ENCODE measurements at places on chromosomes 3 and 15.

DNA sequence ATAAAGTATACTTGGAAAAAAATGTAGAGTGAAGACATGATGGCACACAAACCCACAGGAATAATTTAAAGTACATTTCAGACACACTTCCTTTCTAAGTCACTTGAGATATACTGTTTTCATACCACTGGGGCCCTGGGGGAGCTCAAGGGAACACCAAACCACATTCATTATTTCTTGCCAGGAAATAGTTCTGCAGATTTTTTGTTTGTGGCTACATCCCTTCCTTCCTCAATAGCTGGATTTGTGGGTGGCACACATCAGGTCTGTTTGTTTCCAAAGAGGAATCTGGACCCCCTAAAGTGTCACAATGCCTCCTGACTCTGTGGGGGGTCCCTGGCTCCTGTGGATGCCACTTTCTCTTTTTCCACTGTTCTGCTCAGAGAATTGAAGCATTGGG is 153.5 kb upstream of the COL8A1 start:
- peak; percentile 91 for DNase-seq

DNA sequence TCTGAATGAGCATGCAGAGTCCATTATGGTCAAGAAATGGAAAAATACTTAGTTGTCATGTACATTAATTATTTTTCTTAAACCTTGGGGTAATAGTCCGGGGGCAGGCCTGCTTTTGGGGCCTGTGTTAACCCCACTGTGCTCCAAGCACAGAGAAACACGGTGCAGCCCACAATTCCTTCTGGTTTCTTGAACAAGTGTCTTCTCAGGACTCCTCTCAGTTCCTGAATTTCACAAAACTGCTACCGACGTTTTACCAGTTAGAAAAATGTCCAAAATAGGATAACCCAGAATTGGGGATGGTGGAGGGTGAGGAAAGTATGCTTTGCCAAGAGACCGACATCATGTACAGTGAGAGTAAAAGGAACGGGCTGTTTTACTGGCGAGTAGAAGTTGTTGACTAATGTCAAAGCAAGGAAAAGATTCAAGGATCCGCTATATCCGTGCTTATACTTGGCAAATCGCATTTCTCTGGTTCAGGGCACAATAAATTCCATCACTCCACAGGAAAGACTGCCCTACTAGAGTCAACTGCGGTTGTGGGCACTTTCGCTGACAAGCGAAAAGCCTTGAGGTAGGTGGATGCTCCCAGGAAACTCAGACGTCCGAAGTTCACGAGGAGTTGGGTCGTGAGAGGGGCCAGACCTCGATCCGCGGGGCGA is 495 bp upstream of the NXPE3 start:
- DNase-seq: peak; percentile 41

DNA sequence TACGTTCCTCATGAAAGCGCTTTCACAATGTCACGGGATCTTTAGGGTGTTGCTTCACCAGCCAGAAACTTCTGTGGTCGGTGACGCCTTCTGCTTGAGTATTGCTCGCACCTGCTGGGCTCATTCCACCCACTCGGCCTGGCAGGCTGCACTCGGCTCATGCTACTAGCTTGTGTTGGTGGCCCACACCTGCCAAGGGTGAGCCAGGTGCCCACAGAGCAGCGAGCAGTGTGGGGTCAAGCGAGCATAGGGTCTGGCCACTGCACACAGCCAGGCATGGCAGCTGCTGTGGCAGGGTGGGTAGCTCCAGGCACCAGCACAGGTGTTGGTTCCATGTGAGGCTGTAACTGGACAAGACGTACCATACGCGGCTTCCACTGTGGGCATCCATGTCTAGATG is 202.9 kb upstream of the CADM2 start:
- peak; percentile 82 for DNase-seq

GRCh38 chr3:181880331-181880730 is 168.6 kb downstream of the SOX2 start:
- no peak for DNase-seq

GRCh38 chr3:194852831-194853508 is 167.3 kb downstream of the FAM43A start:
- DNase-seq: no peak

GRCh38 chr15:27741226-27741860 is 357.8 kb downstream of the OCA2 start:
- DNase-seq: no peak

DNA sequence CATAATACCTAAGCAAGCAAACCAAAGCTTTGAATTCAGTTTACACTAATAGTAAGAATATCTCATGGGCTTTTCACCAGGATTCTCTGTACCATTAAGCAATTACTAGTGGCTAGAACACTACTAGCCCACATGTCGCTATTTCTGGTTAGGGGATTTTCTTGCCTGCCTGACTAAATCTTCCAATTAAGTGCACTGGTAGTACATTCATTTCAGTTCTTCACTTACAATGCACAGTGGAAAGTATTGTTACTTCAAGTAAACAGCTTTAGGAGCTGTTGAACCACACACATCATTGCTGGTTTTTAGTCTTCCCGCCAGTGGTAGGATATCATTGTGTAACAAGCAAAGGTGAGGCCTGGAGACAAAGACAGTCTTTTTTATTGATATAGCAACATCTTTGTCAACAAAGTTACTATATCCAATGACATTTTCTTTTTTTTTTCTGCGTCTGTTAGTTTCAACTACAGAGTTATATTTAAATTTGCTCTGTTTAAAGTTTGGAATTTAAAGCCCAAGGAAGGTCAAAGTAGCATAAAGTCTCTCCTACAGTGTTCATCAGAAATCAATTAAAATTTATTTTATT is 826.8 kb upstream of the NR2F2 start:
- DNase-seq: no peak

- DNase-seq: peak; percentile 51
Observed at GRCh38 chr15:28123408-28124023, 24.4 kb upstream of the OCA2 start.

- no peak for DNase-seq
Observed at GRCh38 chr3:197521277-197522182, 34.2 kb downstream of the BDH1 start.

- no peak for DNase-seq
Observed at GRCh38 chr3:988785-989184, 104.0 kb upstream of the CNTN6 start.

GRCh38 chr15:55741833-55742497 is 987 bp downstream of the PRTG start:
- DNase-seq: no peak

- DNase-seq: no peak
Observed at GRCh38 chr3:176632925-176633324, 564.4 kb downstream of the TBL1XR1 start.

GRCh38 chr3:188021502-188022040 is 132.4 kb upstream of the LPP start:
- no peak for DNase-seq

GRCh38 chr3:39178553-39178952 is 13.8 kb downstream of the XIRP1 start:
- no peak for DNase-seq

DNA sequence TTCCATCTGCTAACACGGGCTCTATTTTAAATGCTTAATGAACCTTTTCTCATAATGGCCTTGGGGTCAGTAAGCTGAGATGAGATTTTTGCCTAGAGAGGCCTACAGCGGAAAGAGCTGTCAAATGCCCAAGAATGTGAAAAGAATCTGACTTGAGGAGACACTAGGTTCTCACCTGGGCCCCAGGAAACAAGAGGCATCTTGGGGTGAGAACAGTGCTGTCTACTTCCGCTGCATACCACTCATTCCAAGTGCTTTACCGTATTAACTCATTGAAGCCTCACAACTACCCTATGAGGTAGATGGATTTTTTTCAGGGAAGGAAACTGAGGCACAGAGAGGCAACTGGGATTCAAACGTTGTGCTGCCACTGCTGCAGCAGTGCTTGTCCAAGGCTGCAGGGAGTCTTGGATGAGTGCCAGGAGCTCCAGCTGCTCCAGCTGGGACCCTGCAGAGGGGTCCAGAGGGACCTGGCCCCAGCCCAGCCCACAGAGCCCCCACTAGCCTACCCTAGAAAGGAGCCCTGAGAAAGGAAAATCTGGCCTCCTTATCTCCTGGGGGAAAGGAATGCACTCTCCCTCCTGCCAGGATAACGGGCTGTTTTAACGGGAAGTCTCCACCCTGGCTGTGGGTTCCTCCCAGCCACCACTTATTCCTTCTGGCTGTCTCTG is 68.4 kb downstream of the SLC12A8 start:
- DNase-seq: no peak

GRCh38 chr3:143155756-143156155 is 36.2 kb downstream of the CHST2 start:
- DNase-seq: no peak

DNA sequence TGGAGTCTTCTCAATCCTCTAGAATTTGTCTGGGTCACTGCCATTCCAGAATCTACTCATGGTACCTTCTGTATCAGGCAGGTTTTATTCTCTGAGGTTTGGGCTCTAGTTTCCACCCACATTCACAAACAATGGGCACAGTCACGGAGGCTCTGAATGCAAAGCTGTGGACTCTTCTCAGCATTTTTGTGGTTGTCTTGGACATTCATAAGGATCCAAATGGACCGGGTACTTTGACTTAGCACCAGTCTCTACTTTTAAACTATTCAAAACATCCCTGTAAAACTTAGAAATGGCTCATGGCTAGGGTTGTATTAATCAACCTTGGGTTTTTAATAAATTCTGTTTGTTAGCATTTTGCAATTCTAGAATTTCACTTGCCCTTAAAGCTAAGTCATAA is 277.9 kb upstream of the THBS1 start:
- DNase-seq: no peak

DNA sequence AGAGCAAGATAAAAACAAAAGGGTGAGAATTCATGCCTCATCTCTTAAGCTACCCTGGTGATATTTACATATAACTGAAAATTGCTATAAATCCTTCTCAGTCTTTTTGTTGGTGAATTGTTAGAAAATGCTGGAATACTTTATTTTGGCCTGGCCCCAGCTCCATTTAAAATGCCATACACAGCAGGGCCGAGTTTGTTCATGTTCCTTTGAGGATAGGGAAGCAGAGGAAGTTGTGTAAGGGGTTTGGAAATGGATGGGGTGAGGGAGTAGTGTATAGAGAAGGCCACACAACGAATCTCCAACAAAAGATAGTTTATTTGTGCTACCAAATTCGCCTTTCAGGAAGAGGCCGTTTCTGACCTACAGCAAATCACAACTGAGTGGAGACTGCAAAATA is 78.6 kb upstream of the ADAMTS9 start:
- no peak for DNase-seq

GRCh38 chr15:54644796-54645195 is 551.9 kb downstream of the RSL24D1 start:
- no peak for DNase-seq

DNA sequence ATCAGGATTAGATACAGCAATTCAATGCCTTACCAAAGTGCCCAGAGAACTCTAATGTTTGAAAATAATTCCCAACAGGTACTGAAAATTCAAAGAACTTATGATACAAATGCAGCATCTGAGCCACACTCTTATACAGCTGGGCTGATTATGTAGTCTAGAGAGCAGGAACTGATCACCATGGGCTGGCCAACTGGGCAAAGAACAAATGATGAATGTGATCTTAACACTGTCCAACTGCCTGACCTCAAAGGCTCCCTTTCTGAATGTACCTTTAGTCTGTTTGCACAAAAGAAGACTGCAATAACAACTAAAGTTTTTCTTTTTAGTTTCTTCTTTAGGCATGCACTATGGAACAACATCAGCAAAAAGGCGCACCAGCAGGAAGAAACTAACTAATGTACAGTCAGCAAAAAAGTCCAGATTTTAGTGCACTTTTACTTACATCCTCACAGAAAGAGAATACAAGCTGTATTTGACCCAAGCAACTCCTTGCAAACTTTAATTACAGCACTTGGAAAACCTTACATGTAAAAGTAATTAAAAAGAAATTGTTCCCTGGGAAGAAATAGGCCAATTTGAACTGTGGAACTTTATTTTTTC is 1095.1 kb downstream of the IGSF11 start:
- DNase-seq: no peak

- DNase-seq: no peak
Observed at GRCh38 chr3:34020170-34020569, 221.7 kb downstream of the PDCD6IP start.

- DNase-seq: peak; percentile 49
Observed at GRCh38 chr15:60395276-60396011, 2.3 kb downstream of the ANXA2 start.

DNA sequence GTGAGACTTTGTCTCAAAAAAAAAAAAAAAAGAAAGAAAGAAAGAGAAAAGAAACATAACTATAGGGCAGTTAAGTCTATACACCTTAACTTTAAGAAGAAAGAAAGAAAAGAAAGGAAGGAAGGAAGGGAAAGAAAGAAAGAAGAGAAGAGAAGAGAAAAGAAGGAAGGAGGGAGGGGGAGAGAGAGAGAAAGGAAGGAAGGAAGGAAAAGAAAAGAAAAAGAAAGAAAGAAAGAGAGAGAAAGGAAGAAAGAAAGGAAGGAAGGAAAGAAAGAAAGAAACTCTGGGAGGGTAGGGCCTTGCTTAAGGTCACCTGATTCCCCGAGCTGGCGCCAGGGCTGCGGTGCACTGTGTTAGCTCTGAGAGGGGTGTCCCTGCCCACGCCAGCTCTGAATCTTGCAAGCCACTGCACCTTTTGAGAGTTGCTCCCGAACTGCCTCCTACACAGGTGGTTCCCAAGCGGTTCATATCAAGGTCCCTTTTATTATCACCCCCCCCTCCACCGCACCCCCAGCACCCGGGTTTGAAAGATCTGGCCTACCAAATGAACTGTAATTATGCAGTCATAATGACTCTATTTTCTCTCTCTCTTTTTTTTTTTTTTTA is 39.2 kb upstream of the VPS8 start:
- DNase-seq: no peak

Measured in MV-4-11 (cell line).